Left ventricle myocardium superior (tissue), 1 donor: ENCODE measurements at places on chromosomes 7 and 10.

- no peak for DNase-seq
Observed at GRCh38 chr10:90413196-90413595, 444.6 kb downstream of the HTR7 start.

DNA sequence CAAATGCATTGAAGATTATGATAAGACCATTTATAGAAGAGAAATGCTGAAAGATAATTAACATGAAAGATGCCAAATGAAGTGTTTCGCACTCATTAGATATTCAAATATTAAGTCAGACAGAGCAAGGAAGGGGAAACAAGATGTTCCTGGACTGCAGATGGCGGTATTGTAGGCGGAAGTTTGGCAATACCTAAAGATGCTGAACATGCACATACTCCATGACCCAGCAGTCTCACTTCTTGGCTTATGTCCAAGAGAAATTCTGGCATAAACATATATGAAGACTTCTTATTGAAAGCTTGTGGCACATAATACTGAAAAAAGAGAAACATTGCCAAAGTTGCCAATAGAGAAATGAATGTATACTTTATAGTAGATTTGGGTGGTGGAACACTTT lies 325.4 kb upstream of the SEMA3C start:
- no peak for DNase-seq

DNA sequence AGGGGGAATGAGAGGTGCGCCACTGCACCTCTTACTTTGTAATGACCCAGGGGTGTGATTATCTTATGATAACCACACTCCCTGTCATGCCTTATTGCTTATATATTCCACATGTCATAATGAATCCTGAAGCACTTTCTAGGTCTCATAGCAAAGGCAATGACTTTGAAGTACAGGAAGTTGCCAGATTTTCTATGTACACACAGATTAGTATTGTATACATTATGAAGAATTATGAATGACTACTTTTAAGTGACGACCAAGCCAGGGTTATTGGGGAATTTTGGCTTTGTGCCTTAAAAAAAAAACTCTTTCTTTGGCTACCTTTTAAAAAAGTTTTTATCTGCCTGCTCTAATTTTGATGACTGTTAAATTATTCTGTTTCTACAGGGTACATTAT lies 269.6 kb downstream of the MDFIC start:
- no peak for DNase-seq

- peak; percentile 48 for DNase-seq
Observed at GRCh38 chr7:78226059-78226719, 427.6 kb downstream of the PHTF2 start.

DNA sequence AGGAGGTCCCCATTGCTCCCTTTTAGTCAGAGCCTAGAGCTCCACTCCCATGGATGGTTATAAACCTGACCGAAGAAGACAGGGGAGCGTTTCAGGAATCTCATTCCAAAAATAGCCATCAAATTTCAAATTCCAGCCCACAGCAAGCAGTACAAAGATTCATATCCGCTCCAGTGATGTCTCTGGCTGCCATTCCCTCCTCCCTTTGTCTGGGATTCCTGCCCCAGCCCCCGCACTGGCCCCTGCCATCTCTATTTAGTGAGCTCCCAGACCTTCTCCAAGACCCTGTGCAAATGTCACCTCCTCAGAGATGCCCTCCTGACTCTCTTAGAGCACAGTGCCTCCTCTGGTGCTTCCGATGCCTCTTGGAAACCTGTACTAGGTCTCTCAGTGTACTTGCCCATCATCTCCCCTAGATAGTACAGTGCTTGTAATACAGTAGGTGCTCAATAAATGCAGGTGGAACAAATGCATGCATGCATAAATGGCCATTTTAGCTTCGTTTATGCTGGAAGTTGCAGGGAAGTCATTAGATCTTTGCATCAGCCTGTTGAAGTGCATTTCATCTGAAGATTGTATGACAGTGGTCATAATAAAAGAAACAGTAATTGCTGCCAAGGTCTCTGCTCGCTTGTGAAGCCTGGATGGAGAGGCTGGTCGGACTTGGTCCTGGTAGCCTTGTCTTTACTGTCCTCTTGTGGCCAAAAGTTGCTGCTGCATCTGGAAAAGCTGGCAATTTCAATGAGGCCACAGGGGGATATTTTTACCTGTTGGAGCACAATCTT lies 32.0 kb upstream of the HABP2 start:
- peak; percentile 46 for DNase-seq

DNA sequence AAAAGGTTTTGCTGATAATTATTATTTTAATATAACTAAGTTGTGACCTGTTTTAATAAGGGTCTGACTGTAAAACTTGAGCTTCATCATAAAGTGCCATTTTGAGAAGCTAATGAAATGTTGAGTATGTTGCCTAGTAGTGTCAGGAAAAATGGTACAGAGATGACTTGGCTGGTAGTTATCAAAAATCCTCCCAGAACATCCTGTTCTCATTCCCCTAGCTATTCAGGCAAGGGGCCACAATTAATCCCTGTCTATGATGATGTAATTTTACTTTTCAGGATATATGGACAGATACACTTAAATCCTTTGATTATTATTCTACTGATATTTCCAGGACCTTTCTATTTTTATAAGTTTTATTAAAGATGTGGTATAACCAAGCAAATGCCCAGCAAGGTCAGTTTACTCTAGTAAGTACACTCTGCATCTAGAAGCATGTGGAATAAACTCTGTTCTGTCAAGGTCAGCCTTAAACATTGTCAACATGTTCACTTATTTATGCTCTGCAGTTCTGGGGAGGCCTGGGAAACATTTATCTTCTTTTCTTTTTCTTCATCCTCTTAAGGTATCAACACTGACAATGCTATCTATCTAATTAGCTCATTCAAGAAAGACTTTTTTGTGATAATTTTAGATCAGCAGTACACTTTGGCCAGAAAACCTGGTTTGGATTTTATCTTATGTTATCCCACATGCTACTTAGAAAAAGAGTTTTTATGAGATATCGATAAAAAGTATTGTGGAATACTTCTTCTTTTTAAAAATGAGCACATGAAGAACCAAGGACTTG lies 32.1 kb downstream of the BTRC start:
- DNase-seq, result no peak
